GM12864 (cell line): ENCODE measurements at places on chromosomes 7 and 10.

GRCh38 chr10:43250615-43251418, 16.0 kb downstream of the RASGEF1A start:
- no peak for DNase-seq

DNA sequence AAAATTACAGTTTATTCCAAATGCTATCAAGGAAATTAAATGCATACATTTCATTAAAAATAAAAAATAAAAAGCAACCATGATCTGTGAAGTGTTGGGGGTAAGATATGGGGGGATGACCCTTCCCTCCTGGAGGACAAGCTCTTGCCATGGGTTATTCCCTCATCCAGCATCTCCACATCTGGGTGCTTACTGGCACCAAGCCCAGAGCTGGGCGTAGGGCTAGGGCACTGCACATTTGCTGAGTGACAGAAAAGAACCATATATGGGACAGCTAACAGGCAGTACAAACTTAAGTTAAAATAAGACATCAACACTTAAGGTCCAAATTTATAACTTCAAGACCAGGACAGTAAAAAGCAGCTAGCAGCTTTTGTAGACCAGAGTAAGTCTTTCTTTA, 10.2 kb downstream of the CCDC6 start:
- DNase-seq = no peak

DNA sequence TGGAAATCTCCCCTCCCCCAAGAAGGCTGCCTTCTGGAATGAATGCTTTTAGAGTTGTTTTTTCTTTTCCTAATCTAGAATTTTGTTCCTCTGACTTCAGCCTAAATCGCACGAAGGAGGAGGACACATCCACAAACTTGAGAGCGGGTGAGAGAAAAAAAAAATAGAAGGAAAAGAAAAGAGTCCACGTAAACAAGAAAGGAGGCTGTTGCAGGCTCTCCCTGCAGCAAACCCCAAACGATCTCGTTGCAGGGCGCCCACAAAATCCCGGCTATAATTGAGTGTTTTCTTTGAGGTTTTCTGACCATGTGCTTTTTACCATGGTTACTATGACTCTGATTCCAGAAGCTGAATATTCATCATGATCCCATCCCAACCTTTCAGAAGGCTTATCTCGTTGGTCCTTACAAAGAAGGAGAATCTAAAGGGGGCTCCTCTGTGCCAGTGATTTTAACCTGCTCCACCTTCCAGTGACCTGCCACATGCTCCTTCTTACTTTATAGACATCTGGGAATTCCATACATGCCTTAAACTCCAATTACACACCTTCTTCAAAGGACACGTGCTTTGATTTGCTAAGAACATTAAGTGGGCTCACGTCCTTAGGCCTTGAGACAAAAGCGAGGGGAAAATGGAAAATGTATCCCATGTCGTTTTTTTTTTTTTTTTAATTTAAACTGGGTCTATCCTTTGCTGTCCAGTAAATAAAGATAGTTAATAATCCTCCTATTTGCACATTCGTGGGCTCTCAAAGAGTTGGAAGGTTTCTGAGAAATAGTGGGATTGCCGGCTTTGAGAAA, 5.8 kb downstream of the TWIST1 start:
- DNase-seq = no peak

GRCh38 chr7:24229481-24230226, 54.3 kb upstream of the NPY start:
- no peak for DNase-seq

- DNase-seq = no peak
Observed at GRCh38 chr10:94546049-94546900, 687 bp downstream of the HELLS start.

DNA sequence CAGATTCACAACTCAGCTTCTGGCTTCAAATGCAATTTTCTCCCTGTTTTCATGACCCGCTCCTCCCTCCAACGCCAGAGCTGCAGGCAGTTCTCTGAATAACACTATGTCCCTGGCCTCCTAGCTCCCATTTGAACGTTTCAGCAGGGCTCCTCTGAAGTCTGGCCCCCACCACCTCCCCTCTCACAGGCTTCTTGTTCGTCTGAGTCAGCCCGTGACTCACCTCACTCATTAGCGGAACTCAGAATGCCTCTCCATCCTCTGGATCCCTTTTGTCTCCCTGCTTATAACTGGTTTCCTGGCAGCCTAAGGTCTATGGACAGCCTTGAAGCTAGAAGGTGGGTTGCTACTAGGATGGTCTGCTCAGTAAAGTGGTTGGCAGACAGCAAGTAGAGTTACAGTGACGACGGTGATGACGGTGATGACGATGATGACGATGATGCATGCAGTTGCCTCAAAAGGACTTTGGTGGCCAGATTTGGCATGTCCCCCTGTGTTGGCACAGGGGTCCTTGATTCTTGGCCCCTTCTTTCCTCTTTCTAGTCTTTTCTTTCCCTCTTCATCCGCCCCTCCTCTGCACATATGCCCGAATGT, 83.3 kb upstream of the MKLN1 start:
- DNase-seq = no peak

DNA sequence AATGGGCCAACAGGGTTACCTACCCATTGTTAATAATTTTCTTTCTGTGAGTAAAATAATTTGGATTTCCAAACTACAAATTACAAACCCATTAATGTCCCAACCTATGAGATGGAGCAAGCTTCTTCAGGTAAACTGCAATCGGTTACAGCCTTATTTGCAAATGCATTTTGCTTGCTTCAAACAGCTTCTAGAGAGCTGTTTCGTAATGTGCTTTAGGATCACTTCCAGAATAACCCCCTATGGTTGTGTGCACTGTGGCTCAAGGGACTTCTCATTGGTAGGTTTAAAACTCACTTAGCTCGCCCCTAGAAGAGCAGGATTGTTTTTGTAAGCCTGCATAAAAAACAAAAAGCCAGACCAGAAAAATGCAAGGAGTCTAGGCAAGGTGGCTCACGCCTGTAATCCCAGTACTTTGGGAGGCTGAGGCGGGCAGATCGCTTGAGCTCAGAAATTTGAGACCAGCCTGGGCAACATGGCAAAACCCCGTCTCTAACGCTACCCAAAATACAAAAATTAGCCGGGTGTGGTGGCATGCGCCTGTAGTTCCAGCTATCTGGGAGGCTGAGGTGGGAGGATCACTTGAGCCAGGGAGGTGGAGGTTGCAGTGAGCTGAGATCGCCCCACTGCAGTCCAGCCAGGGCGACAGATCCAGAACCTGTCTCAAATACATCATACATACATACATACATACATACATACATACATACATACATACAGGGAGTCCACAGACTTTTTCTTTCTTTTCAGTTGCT, 3.3 kb upstream of the MAP3K8 start:
- no peak for DNase-seq

DNA sequence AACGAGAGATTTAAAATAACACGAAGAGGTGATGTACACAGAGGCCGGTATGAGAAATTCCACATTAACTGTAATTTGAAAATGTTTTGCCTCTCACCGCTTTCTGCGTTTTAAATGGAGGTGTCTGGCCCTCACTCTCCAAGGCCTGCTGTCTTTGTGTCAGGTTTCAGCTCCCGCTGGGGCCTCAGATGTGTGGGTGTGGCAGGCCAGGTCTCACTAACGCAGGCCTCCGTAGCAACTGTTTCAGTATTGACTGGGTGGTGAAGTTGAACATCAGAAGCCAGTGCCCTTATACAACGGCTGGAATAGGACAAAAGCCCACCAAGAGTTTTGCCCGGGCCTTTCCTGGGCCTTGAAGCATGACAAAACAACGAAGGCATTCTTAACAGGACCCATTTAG, 303.1 kb downstream of the ADARB2 start:
- no peak for DNase-seq

GRCh38 chr7:104943502-104944343, 70.3 kb upstream of the KMT2E start:
- peak; percentile 67 for DNase-seq

- peak; percentile 13 for DNase-seq
Observed at GRCh38 chr10:103276896-103277712, at the start of gene INA. Gene INA (plus strand): TSS chr10:103277138. CDS start chr10:103277212, 74 bp downstream.

DNA sequence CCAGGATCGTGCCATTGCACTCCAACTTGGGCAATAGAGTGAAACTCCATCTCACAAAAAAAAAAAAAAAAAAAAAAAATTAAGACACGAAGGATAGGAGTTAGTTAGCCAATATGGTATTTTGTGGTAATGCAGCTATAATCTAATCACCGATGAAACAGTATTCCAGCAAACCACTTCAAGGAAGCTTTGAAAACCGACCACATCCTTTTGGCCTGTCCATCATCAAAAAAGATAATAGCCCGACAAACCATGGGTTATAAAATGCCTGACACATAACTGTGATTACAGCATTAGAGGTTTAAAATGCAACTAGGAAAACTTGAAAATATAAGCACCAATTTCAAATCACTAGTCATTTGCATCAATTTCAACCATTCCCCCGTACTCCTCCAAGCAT, 728.6 kb upstream of the C7orf33 start:
- DNase-seq = no peak

GRCh38 chr10:124698545-124699469, 45.4 kb downstream of the FAM53B start:
- DNase-seq = no peak
